ENCODE measurements at places on chromosomes 4 and X.

- no peak for DNase-seq
Observed at GRCh38 chrX:11131146-11131545, 20.0 kb downstream of the HCCS start.

- no peak for DNase-seq
Observed at GRCh38 chrX:102835504-102836146, 101.4 kb upstream of the RAB40AL start.

DNA sequence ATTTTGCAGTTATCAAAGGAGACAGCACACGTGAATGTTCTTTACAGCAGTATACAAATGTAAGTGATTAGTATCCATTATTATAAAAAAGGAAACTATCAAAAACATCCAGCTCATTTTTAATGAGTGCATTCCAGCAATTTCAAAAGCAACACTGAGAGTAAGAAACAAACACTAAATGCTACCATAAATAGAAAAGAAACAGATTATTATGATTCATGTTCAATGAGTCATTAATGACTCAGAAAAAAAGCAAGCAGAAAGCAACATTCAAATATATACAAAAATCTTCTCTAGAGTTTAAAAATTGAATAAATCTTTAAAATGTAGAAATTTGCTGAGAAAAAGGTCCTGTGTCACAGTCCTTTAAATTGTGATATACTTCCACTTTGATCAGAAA lies 346.5 kb upstream of the FMR1 start:
- DNase-seq, result no peak

DNA sequence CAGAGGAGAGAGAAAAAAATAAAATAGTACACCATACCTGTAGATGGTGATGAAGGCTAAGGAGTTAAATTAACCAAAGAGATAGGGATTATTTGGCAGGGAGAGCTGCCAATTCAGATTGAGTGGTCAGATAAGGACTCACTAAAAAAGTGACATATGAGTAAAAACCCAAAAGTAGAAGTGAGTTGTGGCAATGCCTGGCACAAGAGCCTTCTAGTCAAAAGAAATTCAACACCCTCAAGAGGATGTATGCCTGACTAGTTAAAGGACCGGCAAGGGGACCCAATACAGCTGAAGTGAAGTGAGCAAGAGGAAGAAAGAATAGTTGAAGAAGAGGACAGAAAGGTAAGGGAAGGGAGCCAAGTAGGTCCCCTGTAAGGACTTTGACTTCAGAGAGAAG lies 34.9 kb downstream of the ELF2 start:
- DNase-seq, result no peak
